NCI-H524 treated with DMSO at 0.1 percent for 48 hours (cell line): ENCODE measurements at places on chromosomes 7 and 10.

DNA sequence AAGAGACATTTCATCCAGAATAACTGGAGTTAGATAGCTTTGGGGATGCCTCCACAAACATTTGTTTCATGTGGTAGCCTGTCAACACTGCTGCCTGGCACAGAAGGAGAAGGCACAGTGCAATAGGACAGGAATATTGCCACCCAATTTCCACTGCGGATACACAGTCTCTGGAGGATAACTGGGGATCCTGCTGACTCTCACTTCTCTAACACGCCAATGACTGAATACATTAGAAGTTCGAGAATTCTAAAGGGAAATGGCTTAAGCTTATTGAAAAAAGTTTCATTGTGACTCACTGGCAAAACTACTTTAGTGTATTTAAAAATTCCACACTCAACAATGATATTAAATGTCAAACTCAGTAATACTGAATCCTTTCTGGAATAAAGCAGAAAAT lies 12.9 kb downstream of the ARL3 start:
- DNase-seq: no peak

DNA sequence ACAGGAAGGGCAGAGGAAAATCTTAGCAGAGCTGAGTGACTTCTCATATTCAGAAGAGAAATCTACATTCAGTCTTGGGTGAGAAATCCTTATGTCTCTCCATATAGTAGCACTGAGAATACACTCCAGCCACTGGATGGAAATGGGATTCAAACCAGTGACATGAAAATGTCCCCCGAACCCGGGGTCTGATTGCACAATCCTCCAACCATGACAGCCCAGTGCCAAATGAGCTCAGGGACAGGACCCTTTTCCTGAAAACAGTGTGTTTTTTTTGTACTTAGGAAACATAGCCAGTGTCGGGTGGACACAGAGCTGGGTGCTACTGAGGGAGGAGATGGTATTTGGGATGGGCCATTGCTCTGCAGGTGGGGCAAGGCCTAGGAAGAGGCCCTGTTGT lies 185.6 kb downstream of the CXCL12 start:
- DNase-seq: no peak

GRCh38 chr7:47932466-47933037 lies 15.7 kb downstream of the PKD1L1 start:
- no peak for DNase-seq

DNA sequence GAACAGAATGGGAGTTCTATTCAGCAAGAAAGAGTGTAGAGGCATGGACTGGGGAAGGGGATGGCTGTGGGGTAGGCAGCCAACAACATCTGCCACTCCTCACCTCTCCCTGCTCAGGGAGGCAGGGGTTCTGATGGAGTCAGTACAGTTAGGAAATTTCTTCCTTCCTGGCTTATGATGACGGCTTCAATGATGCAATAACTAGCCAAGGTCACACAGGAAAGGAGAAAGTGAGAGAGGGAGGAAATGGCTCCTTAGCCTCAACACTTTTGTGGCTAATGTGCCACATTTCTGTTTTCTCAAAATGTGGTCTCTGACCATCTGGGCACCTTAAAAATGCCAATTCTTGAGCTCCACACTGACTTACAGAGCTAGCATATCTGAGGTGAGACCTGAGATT lies 79.3 kb upstream of the PDZD8 start:
- DNase-seq: no peak

GRCh38 chr10:26214551-26215395 lies 1.8 kb upstream of the GAD2 start:
- no peak for DNase-seq

GRCh38 chr7:6419310-6419773 lies 28.4 kb downstream of the DAGLB start:
- DNase-seq: no peak

DNA sequence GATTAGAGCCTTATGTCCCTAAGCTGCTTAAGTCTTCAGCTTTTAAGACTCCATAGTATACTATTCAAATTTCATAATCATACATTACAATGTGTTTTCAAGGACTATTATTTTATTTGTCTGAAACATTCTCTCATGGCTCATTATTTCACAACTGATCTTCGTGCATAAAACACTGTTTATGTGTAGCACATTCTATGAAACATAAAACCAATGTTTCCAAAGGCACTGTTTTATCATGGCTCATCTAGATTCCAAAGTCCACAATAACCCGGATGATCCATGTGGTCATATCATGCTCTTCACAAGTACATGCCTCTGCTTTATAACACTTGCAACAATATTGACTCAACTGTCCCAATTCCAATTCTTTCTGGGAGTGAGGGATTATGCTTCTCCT lies 806.1 kb downstream of the TNS3 start:
- no peak for DNase-seq

GRCh38 chr10:120768227-120768626 lies 82.9 kb upstream of the WDR11 start:
- DNase-seq: no peak

DNA sequence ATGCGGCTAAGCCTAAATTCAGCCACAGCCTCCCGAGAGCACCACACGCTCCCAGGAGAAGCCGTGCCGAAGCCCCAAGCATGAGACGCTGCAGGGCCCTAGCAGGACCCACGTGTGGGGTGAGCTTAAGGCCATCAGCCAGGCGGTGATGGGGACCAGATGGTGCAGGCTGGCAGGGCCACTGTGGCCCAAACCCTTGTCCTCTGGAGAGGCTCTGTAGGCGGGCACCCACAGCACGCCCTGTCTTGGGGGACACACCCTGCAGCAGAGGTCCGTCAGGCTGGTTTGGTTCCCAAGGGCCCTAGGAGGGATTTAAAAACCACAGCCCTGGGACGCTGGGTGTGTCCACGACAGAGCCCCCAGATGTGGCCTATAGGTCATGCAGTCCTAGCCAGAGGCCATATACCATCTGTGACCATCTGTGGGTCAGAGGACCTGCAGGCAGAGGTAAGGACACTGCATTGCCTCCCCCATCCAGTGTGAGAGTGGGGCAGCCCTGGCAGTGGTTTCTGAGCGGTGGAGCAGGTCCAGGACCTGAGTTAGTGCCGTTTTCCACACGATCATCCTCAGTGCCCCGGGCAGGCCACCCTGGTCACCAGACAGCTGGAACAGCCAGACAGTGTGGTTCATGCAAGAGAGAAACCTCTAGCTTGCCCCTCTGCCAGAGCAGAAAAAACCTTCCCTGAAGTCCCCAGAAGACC lies 39.6 kb upstream of the INPP5A start:
- no peak for DNase-seq
